ENCODE measurements at places on chromosomes 16 and 17. TPM values are rescaled to one million over a fixed set of nuclear protein-coding genes. Genes with fewer than 3 reads are reported as not detected.

Gene PRR35
- not detected for total RNA-seq

Gene INTS2
- total RNA-seq = 10.9 TPM

Gene HOXB6
- total RNA-seq = 4.8 TPM

Gene CCL1
- not detected for total RNA-seq
